Sciatic nerve (tissue), 2 donors: ENCODE measurements at places on chromosomes 12 and 14.

DNA sequence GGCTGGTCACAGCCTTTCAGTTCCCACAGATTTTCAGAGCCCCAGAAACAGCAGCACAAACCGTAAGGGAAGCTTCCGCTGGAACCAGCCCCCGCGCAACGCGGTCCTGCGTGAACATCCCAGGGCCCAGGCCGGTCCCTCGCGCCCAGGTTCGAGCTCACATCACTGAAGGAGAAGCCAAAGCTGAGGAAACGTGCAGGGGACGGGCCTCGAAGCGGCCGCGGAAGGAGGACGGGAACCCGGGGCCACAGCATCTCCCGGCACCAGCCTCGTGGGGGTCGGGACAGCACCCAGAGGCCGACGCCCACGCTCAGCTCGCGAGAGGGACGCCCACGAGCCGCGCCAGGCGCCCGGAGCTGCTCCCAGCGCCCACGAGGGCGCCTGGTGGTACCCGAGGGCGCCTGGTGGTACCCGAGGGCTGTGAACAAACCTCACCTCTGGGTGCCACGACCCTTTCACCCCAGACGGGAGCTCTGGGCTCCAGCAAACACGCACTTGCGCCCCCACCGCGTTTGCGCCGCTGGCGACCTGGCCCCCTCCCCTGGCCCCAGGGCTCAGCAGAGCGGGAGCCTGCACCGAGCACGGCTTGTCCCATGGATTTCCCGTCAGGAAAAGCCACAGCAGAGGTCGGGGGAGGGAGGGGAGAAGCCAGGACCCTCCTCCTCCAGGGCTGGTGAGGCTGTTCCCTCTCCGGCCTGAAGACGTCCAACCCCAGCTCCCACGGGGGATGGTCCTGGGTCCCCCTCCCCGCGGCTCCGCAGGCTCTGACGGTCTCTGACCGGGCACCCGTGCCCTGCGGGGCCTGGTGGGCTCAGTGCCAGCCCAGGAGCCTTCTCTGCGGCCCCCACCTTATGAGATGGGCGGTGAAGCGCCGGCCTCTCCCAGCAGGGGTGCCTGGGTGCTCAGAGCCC is 6.9 kb downstream of the LRCOL1 start:
- DNase-seq = no peak

DNA sequence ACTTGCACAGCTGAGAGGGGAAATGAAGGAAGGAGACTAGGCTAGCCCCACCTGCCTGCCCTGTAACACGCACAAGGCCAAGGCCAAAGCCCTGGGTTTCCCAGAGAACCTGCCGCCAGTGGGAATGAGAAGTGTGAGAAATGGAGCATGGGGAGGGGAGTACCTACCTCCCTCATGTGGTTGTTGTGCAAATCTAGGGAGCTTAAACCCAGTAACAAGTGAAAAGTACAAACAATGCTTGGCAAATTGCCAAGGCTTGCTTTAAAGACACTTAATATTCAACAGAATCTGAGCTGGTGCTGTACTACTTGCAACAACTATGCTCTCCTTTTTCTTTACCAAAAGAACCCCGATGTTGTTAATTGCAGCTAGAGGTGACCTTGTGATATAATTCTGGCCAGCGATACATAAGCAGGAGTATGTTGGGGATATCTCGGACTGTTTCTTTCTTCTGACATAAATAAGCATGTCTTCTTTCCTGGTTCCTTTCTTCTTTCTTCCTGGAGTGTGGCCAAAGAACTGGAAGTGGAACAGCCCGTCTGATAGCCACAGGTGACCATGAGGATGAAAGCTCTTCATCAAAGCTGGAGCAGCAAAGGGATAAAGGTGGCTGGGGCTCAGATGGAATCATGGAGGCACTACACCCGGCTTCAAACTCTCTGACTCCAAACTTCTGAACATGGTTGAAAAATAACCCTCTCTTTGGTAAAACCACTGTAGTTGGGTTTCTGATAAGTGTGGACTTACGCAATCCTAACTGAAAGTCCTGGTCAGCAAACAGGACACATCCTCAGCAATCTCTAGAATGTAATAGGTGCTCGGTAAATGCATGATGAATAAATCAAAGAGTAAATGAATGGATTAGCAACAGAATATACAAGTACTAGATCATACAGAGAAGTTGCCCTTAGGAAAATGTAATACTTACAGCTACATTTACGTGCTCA is 207.9 kb downstream of the NUAK1 start:
- no peak for DNase-seq

DNA sequence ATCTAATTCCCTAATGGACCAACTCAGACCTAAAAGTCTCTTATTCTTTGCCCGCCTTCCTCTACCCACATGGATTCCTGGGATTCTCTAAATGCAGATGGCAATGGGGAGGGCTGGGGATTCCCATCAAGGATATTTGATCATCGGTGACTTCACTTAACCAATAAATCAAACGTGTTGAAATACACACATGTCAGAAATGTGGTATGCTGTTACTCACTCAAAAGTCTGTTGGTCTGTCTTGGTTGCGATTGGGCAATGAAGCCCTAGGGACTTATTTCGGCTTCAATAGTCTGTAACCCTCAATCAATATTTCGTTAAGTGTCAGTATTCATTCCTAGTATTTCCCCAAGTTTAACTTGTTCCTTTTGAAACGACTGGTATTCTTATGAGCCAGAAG is 117.2 kb upstream of the DIO3 start:
- no peak for DNase-seq

DNA sequence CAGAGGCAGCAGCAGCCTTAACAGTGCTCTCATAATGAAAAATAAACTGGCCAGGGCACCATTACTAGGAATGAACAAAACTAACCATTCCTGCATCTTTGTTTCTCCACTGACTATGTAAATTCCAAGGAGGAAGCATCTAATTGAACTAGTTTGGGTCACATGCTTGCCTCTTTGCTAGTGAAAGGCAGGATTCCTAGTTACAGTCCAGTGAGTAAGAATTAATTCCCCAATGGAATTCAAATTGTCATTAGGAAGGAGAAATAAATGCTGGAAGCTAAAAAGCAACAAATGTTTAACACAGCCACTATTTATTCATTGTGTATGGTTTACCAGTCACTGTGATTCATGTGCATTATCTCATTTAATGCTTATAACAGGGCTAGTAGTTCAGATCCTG is 316.0 kb downstream of the CCDC91 start:
- DNase-seq = no peak

DNA sequence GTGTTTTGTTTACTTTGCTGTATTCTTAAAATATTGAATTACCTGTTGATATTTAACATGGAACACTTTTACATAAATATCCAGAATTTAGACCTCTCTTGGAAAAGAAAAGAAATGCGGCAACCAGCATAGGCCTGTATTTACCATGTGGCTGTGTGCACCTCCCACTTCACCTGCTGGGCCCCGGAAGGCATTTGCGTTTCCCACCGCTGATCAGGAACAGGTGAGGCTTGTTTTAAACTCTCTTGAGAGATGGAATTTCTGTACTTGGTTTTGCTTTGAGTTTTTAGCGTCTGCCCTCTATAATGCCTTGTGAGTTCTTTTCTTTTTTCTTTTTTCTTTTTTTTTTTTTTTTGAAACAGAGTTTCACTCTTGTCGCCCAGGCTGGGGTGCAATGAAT is 124.2 kb downstream of the GLT1D1 start:
- DNase-seq = no peak

DNA sequence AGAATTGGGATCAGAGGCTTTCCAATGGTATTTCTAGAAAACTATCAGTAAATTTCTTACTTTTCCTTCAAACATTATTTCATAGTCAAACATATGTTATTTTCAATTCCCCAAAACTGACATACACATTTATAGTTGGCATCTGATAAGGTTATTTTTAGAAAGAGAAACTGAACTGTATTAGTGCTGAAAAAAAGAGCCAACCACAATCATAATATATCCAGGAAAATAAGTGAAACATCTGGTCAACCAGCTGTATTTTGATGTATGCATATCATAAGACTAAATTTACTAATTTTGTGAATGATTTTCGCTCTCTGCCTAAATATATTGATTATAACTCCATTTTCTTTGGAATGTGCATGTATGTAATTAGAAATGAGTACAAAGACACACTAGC is 554.2 kb downstream of the FLRT2 start:
- DNase-seq = no peak

DNA sequence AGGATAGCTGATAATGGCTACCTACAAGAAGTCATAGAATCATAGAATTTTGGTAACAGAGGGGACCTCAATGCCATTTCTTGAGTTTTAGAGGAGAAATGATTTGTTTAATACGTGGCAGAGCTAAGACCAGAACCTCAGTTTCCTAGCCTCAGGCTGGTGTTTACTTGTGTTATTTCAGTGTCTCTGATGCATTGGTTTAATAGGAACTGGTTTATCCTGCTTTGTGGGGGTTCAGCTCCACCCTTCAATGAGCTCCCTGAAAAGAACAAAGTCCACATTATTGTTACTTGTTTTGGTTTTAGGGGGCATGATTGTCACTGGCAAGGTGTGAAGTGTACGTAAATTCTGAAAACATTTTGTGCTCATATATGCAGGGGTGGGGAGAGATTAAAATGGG is 55.4 kb downstream of the AKAP6 start:
- DNase-seq = no peak

GRCh38 chr14:105144666-105145380 is 23.8 kb downstream of the JAG2 start:
- DNase-seq = no peak

DNA sequence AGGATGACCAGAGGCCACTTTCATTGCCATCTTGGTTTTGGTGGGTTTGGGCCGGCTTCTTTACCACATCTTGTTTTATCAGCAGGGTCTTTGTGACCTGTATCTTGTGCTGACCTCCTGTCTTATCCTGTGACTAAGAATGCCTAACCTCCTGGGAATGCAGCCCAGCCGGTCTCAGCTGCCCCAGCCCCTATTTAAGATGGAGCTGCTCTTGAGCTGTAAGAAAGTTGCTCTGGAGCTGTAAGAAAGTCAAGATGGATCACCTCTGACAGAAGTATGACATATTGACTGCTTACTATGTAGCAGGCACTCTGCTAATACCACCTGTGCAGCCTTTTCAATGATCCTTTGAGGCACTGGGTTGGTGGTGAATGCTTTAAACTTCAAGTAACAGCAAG is 52.1 kb downstream of the RIN3 start:
- DNase-seq = no peak
